ENCODE measurements at places on chromosomes 11 and 22.

DNA sequence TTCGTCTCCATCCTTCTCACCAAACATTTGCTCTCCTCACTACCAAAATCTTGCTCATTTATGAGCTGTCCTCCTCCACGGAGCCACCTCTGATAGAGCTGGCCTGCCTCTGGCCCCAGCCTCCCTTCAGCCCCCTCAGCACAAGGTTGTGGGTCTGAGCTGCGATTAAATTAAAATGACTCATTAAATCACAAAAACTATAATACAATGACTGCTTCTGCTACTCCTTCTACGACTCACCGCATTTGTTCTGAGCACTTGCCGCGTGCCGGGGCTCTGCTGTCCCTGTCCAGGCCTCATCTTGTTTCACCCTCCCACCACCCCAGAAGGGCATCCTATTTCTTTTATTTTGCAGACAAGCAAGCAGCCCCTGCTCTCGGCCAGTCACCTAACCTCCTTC lies 49.2 kb upstream of the TIMP3 start:
- no peak for DNase-seq

DNA sequence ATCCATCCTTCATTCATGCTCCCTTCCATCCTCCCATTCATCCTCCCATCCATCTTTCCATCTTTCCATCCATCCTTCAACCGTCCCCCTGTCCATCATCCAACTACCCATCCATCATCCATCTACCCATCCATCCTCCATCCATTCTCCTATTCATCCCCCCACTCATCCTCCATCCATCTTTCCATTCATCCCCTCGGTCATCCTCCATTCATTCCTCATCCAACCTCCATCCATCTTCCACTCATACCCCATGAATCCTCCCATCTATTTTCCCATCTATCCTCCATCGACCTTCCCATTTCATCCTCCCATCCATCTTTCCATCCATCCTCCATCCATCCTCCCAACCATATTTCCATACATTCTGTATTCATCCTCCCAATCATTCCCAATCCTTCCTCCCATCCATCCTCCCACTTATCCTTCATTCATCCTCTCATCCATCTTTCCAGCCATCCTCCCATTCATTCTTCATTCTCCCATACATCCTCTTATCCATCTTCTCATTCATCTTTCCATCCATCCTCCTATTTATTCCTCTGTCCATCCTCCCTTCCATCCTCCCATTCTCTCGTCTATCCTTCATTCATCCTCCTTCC lies 29.9 kb downstream of the IGLL1 start:
- DNase-seq, result no peak

DNA sequence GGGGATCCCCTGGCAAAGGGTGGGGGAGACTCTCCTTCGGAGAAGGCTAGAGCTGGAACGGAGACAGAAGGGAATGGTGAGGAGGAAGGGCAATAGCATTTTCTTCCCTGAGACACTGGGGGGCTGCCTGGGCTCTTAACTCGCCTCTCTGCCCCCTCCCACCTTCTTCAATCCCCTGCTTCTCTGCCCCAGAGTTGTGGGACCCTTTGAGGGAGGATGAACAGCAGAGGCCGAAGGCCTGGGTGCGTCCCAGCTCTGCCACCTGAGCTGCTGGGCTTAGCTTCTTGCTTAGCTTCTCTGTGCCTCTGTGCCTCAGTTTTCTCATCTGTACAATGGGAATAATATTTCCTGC lies 72.4 kb downstream of the RTL6 start:
- DNase-seq, result no peak

DNA sequence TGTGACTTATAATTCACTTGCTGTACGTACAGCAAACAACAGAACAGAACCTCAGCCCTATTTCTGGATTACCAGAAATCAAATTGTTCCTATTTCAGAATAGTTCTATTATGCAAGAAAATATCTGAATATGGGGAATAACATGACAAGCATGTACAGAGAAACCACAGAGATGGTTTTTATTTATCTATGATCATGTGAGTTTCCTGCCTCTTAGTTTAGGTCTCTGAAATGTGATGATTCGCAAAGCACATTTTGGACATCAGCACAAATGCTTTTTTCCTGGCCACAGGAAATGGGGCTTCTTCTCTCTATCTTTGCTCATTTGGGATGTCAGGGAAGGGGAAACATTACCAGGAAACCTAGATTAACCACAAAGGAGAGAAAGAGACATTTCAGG lies 266.7 kb upstream of the CTSC start:
- DNase-seq, result no peak

DNA sequence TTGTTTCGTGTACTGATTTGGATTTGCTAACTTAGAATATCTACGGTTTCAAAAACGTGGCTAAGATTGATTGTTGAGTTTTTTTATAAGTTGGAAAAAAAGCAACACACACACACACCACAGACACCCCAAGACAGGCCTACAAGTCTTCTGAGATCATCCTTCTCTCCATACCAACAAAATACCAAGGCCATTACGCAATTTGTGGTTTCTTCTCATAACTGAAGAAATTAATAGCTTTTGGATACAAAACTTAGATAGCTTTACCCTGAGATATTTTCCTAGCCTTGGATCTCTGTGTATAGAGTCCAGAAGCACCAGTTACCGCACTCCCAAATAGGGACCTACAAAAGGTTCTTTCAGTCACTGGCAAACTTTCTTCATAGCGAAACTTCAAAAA lies 113.6 kb downstream of the SIK3 start:
- no peak for DNase-seq

DNA sequence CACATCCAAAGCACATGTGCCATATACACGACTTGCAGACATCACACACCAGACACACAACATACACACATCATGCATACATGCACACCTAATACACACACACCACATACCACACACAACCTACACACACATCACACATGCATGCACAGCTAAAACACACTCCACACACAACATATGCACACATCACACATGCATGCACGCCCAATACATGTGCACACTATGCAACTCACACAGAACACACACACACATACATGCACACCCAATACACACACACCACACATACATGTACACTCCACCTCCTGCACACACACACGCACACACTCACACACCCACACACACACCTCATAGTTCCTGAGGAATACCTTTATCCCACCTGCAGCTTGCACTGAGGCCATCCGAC lies 436.0 kb downstream of the MIAT start:
- DNase-seq, result no peak

GRCh38 chr22:24474221-24474620 lies 20.9 kb upstream of the UPB1 start:
- DNase-seq, result no peak

DNA sequence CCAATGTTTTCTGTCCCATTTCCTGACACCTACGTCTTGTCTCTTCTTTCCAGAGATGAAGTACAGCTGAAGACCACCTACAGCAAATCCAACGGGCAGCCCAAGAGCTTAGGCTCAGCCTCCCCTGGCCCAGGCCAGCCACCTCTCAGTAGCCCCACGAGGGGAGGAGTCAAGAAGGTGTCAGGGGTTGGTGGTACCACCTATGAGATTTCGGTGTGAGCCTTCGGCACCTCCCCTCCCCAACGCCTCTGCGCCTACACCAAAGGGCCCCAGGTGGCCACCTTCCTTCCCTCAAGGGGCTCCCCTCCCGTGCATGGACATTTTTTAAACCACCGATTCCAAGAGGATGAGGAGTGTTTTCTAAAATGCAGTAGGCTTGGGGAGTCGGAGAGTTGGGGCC lies 12.2 kb downstream of the MED19 start:
- no peak for DNase-seq

DNA sequence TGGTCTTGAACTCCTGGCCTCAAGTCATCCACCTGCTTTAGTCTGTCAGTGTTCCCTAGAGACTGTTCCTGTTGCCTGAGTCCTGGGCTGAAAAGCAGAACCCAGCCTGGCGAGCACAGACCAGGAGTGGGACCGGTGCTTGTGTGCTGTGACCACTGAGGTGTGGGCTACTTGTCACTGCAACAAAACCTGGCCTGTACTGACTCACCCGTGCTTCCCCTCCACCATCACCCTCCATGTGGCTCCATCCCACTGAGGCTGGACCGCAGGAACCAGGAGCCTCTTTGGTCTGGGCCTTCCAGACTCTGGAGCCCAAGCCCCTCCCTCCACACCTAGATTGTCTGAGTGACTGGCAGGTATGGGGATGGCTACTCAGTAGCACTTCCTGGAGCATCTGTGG lies 8.6 kb downstream of the MCAT start:
- DNase-seq, result no peak

GRCh38 chr11:73172992-73173656 lies 31.0 kb upstream of the FCHSD2 start:
- DNase-seq, result no peak

GRCh38 chr11:105034813-105035620 lies at the start of gene CASP1:
CASP1 (minus strand) TSS chr11:105035144; CDS start chr11:105035113, 31 bp downstream.
- peak; percentile 32 for DNase-seq

DNA sequence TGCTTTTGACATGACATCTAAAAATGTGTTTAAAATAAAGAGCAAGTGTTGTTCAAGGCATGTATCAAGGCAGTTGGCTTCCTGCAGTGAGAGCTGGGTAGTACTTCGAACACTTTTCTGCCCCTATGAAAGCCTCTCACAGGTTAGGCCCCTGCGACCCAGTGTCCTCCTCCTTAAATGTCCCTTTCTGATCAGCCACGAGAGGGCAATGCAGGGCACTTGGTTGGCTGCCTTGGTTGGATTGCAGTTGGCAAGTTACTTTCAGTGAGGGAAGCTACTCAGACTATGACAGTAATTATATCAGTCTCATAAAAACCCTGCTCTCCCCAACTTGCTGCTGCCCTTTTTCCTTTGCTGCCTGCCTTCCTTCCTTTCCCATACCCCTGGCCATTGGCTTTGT lies 743.8 kb downstream of the NTM start:
- no peak for DNase-seq

- DNase-seq, result no peak
These were observed 10.4 kb downstream of the APOL2 start for GRCh38 chr22:36228944-36229343.

- no peak for DNase-seq
These were observed at the start of gene SMIM38 for GRCh38 chr11:69155302-69156234. SMIM38 (plus strand) TSS chr11:69155935; CDS start chr11:69157847, 1,912 bp downstream.

DNA sequence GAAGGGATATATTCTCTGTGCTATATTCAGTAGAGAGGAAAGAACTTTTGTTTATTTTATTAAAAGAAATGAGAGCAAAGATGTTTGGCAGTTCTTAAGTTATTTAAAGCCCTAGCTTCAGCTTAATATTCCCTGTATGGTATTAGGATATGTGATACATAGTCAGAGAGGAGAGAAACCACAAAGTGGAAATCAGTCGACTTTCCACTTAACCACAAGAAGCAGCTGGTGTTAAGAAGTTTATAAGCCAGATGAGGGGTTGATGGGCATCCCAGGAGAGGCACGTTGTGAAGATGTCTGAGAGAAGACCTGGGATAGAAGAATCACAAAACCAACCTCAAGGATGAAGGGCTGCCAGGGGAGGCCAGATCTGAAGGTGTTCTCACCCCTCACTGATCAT lies 23.3 kb upstream of the PHF21B start:
- no peak for DNase-seq

DNA sequence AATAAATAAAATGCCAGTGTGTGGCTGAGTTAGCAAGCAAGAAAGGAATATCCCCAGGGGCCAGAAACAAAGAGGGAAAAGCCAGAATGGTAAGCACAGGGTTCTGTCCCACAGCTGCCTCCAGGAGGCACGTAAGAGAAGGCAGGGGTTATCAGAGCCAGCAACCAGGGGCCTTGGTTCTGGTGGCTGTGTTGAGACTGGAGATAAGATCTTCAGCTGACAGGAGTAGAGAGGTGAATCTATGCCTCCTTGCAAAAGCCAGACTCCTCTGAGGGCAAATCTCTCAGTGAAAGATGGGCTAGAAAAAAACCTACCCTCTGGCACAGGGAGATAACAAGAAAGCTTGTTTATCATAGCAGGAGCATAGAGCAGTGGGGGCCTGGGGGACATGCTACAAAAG lies 29.8 kb upstream of the NFAM1 start:
- no peak for DNase-seq

- DNase-seq, result no peak
These were observed 87.9 kb downstream of the ADAMTS15 start for GRCh38 chr11:130536106-130537040.

GRCh38 chr11:10855295-10855694 lies 2.6 kb downstream of the ZBED5 start:
- no peak for DNase-seq

DNA sequence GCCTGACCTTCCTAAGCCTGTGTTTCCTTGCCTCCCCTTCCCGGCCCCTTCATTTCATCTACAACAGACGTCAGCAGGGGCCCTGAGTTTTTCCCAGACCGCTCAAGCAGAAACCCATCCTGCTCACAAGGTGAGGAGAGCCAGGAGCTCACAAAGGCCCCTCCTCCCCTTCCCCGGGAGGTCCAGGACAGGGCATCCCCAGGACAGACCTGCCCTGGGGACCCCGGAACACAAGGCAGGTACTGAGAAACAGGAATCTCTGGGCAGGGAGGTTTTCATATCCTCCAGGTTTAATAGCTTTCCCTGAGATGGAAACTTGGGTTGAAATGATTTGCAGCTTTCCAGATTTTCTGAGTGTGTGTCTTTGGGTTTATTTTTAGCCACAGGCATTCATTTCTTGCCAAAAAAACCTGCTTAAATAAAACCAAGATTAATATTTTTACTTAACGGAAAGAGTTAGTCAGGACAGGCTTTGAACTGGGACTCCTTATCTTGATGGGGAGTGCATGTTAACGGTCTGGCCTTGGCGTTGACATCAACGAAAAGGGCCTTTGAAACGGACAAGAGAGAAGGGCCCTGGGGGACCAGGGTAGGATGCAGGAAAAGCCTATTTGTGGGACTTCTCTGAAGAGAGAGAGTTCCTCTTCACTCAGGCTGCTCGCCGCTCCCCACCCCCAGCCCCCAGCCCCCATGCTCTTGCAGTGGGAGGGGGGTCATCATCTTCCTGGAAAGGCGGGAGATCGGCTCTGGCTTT lies 38.5 kb downstream of the TIMP3 start:
- no peak for DNase-seq

DNA sequence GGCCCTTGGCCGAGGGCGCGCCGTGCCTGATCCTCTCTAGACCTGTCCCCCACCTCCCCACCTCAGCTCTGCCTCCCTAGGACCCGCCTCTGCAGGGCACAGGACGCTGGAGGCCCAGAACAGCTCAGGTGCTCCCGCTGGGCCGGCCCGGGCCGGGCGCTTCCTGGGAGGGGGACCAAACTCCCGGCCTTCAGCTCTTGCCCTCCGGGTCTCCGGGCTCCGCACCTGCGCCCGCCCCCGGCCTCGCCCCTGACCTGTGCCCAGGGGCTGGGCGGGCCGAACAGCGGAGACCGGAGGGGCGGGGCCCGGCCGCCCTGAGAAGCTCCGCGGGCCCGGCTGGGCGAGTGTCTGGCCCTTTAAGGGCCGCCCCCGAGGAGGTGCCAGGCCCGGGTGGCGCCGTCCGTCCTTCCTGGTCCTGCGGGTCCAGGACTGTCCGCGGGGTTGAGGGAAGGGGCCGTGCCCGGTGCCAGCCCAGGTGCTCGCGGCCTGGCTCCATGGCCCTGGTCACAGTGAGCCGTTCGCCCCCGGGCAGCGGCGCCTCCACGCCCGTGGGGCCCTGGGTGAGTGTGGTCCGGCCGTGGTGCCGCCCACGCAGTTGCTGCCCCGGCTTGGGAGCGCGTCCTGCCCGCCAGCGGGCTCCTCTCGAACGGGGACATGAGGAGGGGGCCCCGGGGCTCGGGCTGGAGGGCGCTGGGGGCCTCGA lies at the start of gene SSH3:
Gene SSH3, plus strand, starts transcription at position 399 of the 703 bp plus-strand sequence. Its CDS starts 96 bp downstream, at position 495.
- DNase-seq, result no peak

- DNase-seq, result no peak
These were observed 21.2 kb upstream of the GRAMD1B start for GRCh38 chr11:123408619-123409455.

- DNase-seq, result no peak
These were observed 148.9 kb downstream of the TENM4 start for GRCh38 chr11:79291948-79292347.

GRCh38 chr11:30317030-30317429 lies 5.9 kb upstream of the ARL14EP start:
- no peak for DNase-seq

GRCh38 chr22:37427135-37427710 lies at the start of gene ELFN2:
ELFN2 (minus strand) TSS chr22:37427479; CDS start chr22:37375534, 51,945 bp downstream.
- no peak for DNase-seq

All from activated CD4-positive, alpha-beta T cell treated with anti-CD3 and anti-CD28 coated beads, Interleukin-2, amount 50 U/mL, for 24 hours (primary cell).